ENCODE measurements at places on chromosomes 4 and X. TPM values are rescaled to one million over a fixed set of nuclear protein-coding genes. Genes with fewer than 3 reads are reported as not detected.

MAGEC1 gene
- polyA plus RNA-seq: not detected

ASMT gene
- 0.71 TPM for polyA plus RNA-seq

QRFPR gene
- polyA plus RNA-seq: 0.73 TPM

PDGFRA gene
- polyA plus RNA-seq: 70.5 TPM

C4orf50 gene
- 0.01 TPM for polyA plus RNA-seq

PITX2 gene
- not detected for polyA plus RNA-seq

GAGE1 gene
- polyA plus RNA-seq: not detected

VCX2 gene
- polyA plus RNA-seq: not detected

SMIM43 gene
- 17.7 TPM for polyA plus RNA-seq

XK gene
- polyA plus RNA-seq: 2.7 TPM

AREG gene
- polyA plus RNA-seq: 2.4 TPM

UGT2B10 gene
- polyA plus RNA-seq: 1.7 TPM

ATG4A gene
- 12.7 TPM for polyA plus RNA-seq

PROM1 gene
- polyA plus RNA-seq: 32.4 TPM

TMSB15A gene
- 55.7 TPM for polyA plus RNA-seq

All from right lung (tissue), 10 donors.